Ascending aorta (tissue), 2 donors: ENCODE measurements at places on chromosomes 6 and 20. TPM values are rescaled to one million over a fixed set of nuclear protein-coding genes. Genes with fewer than 3 reads are reported as not detected.

RAB23 gene
- total RNA-seq: 19.9 TPM

RNF8 gene
- total RNA-seq: 7.3 TPM

MYT1 gene
- total RNA-seq: not detected

FANCE gene
- total RNA-seq: 0.32 TPM

SYTL3 gene
- total RNA-seq: 4.7 TPM

ZNF165 gene
- not detected for total RNA-seq

LAMA2 gene
- total RNA-seq: 45.2 TPM

WFDC5 gene
- not detected for total RNA-seq

MAP3K5 gene
- total RNA-seq: 40.9 TPM

CST8 gene
- not detected for total RNA-seq

WFDC12 gene
- not detected for total RNA-seq
